ENCODE measurements at places on chromosomes 5 and 9.

GRCh38 chr5:149317281-149318048 is 27.8 kb upstream of the GRPEL2 start:
- peak; percentile 8 for DNase-seq

DNA sequence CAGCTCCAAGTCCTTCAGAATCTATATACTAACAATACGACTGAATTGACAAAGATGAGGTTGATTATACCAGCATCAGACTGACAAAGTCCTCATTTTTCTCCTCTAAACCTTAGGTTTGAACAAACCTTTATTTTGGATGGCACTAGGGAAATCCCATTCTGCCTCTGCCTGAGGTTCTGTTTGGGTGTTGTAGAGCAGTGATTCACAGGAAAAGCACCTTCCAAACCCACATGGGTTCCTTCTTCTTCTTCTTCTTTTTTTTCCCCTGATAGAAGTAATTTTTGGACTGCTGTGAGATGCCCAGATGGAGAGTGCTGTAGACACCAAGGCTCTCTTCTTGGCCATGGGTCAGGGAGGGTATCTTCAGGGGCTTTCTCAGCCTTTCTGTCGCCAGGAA is 164.9 kb upstream of the PAPPA start:
- DNase-seq, result no peak

- no peak for DNase-seq
Observed at GRCh38 chr9:73153793-73154227, 2.1 kb downstream of the ANXA1 start.

- no peak for DNase-seq
Observed at GRCh38 chr5:145178641-145179523, 656.3 kb downstream of the PRELID2 start.
